ENCODE measurements at places on chromosomes 5 and 9.

DNA sequence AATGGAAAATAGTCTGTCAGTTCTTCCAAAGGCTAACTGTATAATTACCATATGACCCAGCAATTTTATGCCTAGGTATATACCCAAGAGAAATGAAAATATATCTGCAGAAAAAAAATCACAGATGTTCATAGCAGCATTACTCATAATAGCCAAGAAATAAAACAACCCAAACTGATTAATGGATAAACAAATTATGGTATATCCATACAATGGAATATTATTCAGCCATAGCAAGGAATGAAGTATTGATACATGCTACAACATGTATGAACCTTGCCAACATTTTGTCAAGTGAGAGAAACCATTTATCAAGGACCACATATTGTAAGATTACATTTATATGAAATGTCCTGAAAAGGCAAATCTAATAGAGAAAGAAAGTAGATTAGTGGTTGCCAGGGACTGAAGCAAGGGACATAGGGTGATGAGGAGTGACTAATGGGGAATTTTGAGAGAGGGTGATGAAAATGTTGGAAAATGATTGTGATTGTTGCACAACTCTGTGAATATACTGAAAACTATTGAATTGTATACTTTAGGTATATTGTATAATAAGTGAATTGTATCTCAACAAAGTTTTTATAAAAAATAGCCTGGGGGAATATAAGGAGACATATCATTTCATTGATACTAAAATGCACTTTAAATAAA, 114.4 kb downstream of the PBX3 start:
- no peak for DNase-seq

- no peak for DNase-seq
Measured at GRCh38 chr9:133161547-133161950, 2.2 kb downstream of the GBGT1 start.

DNA sequence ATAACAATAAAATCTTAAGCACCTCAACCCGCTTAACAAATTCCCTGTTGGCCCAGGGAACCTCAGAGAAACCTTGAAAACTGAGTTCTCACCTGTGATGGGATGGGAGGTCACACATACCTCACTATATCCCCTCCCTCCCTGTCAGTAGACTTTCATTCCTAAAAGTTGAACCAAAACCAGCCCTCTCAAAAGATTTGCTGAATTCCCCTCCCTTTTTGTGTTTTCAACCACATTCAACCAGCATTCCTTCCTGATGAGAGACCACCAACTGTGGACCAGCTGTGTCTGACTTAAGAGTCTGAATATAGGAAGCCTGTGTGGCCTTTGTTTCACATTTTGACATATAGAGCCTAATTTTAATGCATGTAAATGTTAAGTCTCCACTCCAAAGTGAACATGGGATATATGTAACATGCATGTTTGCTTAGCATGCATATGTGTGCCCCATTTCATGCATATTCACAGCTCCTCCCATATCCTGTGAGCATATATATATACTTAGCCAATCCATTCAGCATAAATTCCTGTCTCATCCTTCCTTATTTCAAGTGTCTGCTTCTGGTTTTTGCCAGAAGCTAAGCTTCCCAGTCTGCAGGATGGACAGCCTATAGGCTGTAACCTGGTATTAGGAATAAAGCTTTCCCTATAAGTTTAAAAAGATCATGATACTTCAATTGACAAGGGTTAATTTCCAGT, 604.6 kb downstream of the PTPRD start:
- DNase-seq: no peak

DNA sequence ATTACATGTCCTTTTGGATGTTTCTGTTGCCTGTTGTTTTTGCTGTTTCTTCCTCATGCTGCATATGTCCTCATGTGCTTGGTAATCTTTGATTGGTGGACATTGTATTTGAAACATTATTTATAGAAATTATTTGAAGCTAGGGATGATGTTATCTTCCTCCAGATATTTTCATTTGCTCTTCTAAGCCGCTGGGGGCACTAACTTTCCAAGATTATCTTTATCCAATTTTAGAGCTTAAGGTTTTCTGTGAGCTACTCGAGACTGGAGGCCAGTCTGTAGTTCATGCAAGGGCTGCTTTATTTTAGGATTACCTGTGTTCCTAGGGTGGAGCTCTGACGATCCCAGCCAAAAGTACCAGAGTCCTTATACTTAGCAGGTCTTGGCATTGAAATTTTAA, 40.9 kb downstream of the STX17 start:
- DNase-seq: no peak

DNA sequence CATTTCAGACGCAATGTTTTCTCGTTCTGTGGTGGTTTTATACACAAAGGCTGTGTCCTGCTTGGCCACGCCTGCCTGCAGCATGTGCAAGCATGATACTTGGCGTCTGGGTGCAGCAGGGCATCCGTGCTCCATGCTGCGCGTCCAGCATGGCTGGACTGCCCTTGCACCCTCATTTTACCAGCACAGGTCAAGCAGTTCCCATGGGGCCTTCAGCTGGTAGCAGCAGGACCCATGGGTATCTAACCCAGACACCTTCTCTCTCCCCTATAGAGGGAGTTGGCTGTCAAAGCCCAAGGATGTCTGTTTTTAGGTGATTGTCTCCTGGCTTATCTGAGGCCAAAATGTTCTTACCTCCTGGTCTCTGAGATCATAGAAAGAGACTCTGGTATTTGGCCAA, 158.3 kb upstream of the PITX1 start:
- no peak for DNase-seq

DNA sequence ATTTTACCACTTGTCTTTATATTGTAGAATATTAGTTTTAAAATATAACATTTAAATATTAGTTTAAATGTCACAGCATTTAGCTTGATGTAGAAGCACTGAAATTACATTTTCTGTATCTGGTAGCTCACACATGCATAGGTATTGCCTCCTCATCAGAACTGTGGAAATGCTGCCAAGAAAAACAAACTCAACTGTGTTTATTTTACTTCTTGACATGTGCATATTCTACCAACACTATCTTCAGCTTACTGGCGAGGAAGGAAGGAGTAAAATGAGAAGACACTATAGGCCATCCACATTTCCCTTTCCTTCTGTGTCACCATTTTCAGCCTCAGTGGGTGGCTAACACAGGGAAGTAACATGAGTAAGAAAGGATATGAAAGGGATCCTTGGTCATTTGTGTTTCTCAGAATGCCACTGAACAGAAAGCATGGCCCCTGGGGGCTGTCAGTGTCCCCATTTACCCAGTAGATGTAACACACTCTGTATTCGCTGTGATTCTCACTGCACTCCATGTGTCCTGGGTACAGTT, 81.0 kb upstream of the HTR4 start:
- DNase-seq: no peak

- DNase-seq: no peak
Measured at GRCh38 chr9:73219985-73220626, 68.4 kb downstream of the ANXA1 start.

- DNase-seq: no peak
Measured at GRCh38 chr5:11084111-11084510, 323.1 kb upstream of the DAP start.

DNA sequence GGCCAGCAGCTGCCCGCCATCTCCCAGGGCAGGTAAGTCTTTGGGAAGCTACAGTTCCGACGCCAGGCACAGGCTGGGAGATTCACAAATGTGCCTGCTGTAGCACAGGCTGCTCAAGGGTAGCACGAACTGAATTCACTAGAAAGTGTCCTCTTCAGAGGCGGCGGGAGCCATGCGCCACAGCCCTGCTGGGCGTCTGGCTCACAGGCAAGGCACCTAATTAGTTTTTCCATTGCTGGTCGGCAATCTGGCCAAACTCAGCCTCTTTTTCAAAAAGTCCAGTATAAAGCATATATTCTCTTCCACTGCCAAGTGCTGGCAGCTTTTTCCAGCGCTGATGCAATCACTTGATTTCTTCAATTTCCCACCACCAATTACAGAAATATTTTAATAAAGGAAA, 128.9 kb upstream of the RAPGEF1 start:
- no peak for DNase-seq

DNA sequence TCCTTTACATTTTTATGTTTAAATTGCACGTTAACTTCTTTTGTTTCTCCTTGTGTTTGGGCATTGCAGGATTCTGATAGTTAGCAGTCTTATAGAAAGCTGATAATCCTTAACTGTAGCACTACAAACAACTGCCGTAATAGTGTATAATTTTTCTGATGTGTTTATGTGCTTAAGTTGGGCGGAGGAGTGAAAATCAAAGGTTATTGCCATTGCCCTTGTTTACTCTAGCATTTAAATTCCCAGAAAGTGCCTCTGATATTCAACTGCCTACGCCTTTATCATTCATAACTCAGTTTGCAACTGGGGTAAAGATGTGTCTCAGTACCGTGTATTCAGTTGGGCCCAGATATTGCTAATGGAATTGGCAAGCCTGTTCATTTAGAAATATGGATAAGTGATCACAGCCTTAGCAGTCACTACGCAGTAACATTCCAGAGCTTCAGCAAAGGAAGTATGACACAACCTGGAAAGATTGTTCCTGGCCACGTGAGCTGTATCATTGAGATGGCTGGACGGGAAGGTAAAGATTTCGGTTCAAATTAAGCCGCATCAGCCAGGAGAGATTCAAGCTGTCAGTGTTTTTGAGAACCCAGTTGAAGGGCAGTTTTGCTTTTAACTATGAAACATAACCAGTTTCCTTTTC, 28.1 kb upstream of the LRRTM2 start:
- no peak for DNase-seq
